ENCODE measurements at places on chromosomes 3 and 15.

- no peak for DNase-seq
These were observed 299.8 kb downstream of the KBTBD8 start for GRCh38 chr3:67297715-67298475.

- no peak for DNase-seq
These were observed 67.8 kb downstream of the PLXNA1 start for GRCh38 chr3:127050733-127051132.

- DNase-seq, result peak; percentile 12
These were observed 16.6 kb downstream of the CCDC33 start for GRCh38 chr15:74252721-74253120.

- DNase-seq, result no peak
These were observed 380.8 kb downstream of the GRM7 start for GRCh38 chr3:7241584-7242302.

- no peak for DNase-seq
These were observed 425.3 kb upstream of the MDFIC2 start for GRCh38 chr3:70737666-70738290.

DNA sequence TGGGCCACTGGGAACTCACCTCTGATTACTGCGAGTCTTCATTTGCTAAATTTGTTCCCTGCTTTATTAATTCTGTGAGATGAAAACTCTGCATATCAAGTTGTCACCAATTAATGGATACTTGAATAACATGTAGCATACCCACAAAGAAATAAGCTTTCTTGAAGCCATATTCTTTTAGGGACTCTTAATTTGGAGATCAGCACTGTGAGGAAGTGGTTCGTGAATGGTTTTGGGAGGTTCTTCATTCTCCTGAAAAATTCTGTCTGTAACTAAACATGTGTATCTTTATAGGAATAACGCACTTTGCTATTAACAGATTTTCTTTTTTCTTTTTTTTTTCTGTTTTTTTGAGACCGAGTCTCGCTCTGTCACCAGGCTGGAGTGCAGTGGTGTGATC is 19.1 kb upstream of the TBC1D5 start:
- DNase-seq, result no peak

DNA sequence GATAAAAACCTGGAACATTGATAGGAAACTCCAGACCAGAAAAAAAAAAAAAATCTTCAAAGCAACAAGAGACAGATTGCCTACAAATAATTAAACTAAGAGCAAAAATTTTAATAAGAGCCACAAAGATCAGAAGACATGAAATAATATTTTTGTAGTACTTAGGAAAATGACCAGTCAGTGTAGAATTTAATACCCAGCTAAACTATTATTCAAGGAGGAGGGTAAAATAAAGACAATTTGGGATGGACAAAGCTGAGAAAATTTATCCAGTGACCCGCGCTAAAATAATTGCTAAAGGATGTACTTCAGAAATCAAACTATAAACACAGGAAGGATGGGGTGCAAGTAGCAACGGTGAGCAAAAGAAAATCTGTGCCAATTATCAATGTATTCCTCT is 133.2 kb downstream of the AQP9 start:
- DNase-seq, result no peak

DNA sequence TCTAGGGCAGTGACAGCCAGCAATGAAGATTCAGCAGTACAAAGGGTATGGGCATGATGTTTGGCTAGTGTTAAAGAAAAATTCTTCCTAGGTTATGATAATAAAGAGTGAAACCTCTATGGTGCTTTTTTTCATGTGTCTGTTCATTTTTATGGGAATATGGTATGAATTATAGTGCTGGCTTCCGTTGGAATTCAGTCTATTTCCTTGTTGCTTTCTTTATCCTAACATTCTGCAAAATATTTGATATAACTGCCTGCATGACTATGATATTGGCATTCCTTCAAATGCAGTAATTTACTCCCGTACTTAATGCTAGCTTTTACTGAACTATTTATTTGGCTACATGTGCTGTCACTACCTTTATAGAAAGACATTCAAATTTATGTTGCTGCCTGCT is 57.6 kb upstream of the ATP11B start:
- peak; percentile 88 for DNase-seq

DNA sequence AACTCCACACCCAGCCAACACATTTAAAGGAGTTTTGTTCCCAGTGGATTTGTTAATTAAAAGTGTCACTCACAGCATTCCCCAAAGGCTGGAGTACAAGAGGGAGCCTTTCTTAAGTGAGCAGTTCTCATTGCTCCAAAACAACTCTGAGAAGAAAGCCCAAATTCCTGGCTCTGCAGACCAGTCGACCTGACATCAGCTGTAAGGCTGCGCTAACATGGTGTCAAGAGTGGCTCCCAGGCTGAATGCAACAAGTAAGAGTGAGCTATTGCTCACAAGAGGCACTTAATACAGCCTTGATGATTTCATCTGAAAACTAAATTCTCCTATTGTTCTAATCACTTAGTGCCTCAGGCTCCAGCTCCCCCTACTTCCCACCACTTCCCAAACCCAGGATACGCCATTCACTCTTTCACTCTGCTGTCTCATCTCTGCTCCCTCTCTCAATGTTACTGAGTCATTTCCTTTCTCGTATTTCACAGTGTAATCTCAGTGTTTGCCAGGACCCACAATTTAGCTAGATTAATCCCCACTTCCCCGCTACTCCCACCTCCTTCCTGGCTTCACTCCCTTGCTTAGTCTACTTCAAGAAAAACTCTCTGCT is 81.8 kb downstream of the WWTR1 start:
- DNase-seq, result peak; percentile 98

DNA sequence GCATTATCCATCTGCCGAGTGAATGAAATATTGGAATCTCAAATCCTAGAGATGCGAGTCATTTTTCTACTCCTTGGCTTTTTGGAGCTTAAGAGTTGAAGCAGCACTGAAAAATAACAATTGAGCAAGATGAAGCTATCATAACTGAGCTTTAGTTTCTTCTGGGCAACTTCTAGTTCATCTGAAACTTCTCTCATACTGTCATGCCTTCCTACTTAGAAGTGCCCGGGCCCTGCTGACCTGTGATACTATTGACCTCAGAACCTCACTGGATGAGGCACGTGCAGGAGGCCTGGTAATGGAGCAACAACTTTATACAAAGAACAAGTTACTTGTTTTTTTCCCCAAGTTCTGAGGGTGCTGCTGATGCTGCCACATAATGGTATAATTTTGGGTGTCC is 48.5 kb upstream of the P3H2 start:
- no peak for DNase-seq

DNA sequence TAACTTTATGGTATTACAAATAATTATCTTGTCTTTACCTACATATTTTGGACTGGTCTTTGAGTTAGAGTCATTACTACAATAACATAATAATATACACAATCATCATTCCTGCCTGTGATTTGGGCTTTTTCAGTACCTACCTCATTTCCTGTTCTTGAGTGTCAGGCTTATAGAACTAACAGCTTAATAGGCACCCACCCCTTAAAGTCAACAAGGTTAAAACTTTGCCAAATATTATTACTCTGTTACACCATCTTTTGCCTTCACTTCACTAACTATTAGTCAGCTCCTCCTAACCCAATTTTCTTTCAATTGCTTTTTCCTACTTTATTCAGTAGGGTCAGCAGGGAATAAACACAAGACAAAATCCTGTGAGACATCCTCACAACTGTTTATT is 488.7 kb upstream of the AGTR1 start:
- DNase-seq, result peak; percentile 15

DNA sequence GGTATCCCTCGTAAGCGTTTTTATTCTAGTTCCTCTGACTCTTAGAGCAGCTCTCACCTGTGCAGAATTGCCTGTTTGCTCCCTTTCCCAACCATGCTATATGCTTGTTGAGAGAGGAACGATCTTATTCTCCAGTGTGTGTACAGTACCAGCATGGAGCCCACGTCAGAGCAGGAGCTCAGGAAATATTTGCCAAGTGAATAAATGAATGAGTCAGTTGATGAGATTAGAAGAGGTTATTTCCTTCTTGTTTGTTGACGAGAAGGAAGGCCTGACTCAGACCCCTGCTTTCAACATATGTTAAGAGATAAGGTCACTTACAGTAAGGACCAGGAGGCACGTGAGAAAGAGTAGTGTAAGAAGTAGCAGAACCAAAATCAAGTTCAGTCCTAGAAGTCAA is 106.3 kb upstream of the ABHD17C start:
- DNase-seq, result peak; percentile 85

- DNase-seq, result peak; percentile 93
These were observed 81.6 kb downstream of the PPCDC start for GRCh38 chr15:75104804-75105557.

DNA sequence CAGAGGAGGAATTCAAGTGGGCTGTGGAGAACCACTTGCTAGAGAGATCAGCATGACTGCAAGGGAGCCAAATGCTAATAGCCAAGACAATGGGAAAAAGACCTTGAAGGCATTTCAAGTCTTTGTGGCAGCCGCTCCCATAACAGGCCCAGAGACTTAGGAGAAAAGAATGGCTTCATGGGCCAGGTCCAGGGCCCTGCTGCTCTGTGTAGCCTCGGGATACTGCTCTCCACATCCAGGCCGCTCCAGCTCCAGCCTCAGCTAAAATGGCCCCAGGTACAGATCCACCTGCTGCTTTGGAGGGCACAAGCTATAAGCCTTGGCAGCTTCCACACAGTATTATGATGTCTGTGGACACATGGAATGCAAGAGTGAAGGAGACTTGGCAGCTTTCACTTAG is 157.7 kb downstream of the NECTIN3 start:
- DNase-seq, result no peak

- no peak for DNase-seq
These were observed 75.0 kb upstream of the EPHB3 start for GRCh38 chr3:184486614-184487013.

- no peak for DNase-seq
These were observed 27.4 kb upstream of the ROPN1 start for GRCh38 chr3:124019291-124019690.

DNA sequence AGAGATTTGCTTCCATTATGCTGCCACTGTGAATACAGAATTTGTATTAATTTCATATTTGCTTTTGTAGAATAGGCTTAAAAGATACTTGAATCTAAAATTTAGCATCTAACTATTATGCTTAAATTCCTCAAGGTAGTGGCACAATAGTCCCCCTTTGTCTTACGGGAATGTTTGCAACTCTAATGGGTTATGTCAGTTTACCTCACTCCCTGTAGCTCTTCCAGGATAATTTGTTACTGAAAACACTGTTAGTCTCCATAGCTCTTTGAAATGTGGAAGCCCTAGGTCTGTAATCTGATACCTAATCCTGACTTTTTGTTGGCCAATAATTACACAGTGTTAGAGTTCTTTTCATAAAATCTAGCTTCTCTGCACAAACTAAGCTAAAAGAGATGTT is 433.4 kb downstream of the PYDC2 start:
- DNase-seq, result no peak

DNA sequence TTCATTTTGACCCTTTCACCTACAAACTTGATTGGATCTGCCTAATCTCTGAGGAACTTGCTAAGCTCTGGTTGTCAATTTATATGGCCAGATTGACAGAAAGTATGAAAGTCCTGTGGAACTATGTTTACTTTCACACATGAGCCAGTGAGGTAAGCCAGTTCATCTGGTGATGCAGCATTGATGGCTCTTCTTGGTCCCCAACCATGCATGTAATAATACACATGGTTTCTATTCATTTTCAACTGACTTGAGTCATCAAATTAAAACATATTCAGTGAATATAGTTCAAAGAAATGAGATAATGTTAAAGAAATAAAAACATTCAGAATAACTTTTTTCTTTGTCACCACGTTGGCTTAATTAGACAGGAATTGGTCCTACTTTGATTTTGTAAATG is 336.1 kb upstream of the THBS1 start:
- DNase-seq, result peak; percentile 34

DNA sequence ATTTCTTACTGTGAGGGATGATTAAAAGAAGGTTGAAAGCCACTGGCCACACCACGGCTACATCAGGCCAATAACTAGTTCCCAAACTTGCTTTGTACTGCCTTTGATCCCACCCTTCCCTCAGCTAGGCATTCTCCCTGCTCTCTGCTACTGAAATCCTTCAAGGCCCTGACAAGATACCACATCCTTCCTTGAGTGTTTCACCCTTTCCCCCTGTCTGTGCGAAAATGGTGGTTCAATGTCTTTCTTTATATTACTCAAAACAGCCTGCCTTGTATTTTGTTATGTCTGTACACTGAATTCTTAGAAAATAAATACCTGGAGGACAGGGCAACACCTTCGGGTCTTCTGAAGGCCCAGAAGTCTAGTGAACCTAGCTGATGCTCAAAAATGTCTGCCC is 932 bp upstream of the VPS8 start:
- no peak for DNase-seq

- no peak for DNase-seq
These were observed 40.3 kb downstream of the SLC6A20 start for GRCh38 chr3:45756055-45756454.

GRCh38 chr3:59131016-59131766 is 81.4 kb upstream of the CFAP20DC start:
- peak; percentile 26 for DNase-seq

- DNase-seq, result peak; percentile 78
These were observed 111.9 kb downstream of the RAP2B start for GRCh38 chr3:153273767-153274435.

DNA sequence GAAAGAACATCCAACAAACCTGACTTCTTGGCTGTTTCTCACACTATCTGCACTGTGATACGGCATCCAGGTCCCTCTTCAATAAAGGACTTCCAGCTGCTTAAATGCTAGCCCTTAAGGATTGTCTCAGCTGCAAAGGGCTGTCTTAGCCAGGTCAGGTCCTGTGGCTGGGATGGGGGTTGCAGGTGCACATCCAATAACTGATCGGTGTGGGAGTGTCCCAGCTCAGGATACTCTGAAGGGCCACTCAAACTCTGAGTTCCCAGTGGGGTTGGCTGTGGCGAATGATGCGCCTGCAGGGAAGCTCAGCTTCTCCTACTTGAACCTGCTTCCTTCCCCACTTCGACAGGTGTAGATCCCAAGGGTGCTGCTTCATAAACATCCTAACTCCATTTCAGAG is 74.6 kb upstream of the FGF12 start:
- DNase-seq, result no peak

DNA sequence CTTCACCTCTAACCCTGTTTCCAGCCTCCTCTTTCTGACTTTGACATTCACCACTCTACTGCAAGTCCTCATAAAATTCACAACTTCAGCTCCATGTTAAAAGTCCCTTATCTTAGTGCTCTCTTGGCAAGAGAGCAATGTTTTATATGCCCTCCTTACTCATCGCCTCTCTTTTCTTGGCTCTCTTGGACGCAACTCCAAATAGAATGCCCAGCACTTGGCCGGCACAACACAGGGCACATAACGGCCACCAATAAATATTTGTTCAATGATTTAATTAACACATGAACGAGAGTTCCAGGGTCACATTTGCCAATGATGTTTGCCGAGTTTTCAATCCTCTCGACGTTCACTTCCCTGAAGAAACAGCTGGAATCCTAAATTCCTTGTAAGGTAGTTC is 401.4 kb downstream of the ROBO1 start:
- DNase-seq, result no peak
